ENCODE measurements at places on chromosomes 13 and 19. TPM values are rescaled to one million over a fixed set of nuclear protein-coding genes. Genes with fewer than 3 reads are reported as not detected.

Gene ZNF345
- 1.7 TPM for total RNA-seq

Gene ZC3H4
- 9.8 TPM for total RNA-seq

Gene PRR20D
- total RNA-seq = not detected

Gene POGLUT2
- total RNA-seq = 12.2 TPM

Gene MZF1
- 10.7 TPM for total RNA-seq

Gene KLF12
- 4.7 TPM for total RNA-seq

Gene VSTM2B
- not detected for total RNA-seq

Gene SIGLEC8
- total RNA-seq = not detected

Gene B3GNT8
- 2.3 TPM for total RNA-seq

Gene SLC25A41
- not detected for total RNA-seq

Gene ZNF221
- 7.4 TPM for total RNA-seq

Gene ZNF580
- 5.4 TPM for total RNA-seq

Gene CEACAM1
- total RNA-seq = not detected

Gene ADAMTSL5
- 2.1 TPM for total RNA-seq

Gene PNMA8B
- total RNA-seq = 1.4 TPM

Gene C19orf67
- total RNA-seq = not detected

Gene PRKCG
- not detected for total RNA-seq

Gene ZNF69
- 3.6 TPM for total RNA-seq

Gene WASF3
- total RNA-seq = 11.0 TPM

Measured in smooth muscle cell of bladder (primary cell).